ENCODE measurements at places on chromosomes 4 and X.

DNA sequence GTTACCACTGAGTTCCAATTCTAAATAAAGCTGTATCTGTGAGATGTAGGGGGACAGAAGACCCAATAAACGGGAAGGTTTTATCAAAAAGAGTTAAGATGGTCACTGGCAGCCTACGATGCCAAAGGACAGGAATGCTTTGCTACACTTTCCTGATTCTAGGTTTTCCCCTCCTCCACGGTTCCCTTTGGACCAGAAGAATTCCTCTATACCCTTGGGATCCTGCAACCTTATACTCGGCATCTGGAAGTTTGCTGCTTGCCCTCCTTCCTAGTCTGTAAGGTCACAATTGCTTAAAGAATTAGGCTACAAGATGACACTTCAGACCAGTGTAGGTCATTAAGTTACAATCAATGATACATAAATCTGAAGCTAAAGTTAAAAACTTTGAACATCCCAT, 64.3 kb downstream of the SCML2 start:
- DNase-seq, result no peak

DNA sequence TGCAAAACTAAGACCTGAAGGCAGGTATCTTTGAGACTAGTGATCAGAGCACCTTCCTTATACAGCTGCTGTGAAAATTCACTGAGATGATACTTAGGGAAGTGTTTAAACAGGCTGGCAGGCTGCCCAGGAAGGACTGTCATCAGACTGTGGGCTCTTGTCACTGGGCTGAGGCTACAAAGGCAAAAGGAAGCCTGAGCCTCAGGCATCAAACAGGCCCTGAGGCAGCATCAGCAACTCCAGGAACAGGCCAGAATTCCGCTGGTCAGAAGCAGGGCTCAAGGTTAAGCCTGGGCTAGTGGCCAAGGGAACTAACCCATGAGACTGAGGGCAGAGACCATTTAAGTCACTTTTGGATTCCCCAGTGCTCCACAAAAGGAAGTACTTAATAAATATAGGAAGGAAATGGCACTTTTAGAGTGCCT, 12.8 kb downstream of the PJA1 start:
- DNase-seq, result no peak

- peak; percentile 45 for DNase-seq
These were observed 640 bp downstream of the PHF8 start for GRCh38 chrX:54043541-54044125.

DNA sequence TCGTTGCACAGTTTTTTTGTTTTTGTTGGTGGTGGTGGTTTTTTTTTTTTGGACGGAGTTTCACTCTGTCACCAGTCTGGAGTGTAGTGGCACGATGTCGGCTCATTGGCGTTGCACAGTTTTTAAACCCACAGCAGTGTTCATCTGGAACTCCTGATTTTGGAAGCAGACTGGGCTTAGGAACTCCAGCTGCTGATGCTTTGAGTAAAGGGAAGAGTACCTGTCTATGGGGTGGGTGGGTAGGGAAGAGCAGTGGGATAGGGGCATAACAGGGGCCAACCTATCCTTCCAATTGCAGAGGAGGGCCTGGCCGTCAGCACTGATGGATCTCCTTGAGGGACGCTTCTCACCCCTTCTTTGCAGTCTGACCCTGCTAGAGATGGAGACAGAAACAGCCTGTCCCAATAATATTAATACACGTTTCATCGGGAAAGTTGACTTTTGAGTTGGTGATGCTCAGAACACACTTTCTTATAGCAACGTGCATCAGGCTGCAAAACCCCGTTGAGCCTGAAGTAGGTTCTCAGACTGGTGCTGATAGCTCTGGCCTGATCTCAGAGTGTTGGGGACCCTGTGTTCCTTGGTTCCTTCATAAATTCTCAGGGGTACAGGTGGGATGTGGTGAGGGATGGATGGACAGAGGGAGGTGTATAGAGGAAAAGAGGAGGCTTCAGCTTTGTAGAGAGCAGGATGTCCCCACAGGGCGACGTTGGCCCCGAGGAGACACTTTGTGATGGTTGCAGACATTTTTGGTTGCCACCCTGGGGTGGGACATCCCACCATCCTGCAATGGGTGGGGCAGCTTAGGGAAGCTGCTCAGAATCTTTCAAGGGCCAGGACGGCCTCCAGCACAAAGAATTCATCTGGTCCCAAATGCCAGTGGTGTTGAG, 2.3 kb downstream of the CD99 start:
- no peak for DNase-seq

- no peak for DNase-seq
These were observed 570.9 kb downstream of the MID1IP1 start for GRCh38 chrX:39372115-39372514.

DNA sequence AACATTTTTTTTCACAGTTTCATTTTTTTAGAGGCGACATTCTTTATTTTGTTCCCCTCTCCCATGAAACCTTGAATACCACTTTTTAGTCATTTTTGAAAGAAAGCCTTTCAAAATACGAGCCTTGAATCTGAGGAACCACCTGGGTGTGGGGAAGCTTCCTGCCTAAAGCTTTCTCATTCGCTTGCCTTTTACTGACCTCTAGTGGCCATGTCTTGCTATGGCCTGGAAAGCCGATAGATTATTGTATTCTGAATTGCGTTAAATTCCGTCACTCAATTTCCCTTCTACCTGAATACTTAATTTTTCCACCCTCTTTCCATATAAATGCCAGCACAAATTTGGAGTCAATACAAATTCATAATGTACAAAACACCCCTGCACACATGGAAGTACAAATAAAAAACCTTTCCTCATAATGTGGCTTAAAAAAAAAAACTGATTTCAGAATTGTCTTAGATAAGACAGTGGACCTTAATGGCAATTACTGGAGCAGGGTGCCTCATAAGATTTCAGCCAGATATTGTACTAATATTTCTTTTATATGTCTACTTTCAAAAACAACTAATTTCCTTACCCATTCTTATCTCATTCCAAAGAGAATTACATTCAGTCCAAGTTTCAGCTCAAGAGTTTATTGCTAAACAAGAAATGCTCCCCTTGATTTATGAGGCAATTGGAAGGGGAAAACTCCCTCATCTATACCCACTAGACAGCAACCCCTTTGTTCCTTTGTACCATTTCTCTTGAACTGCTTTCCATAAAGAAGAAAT, 217.9 kb downstream of the CENPC start:
- DNase-seq, result peak; percentile 4

- DNase-seq, result no peak
These were observed 40.9 kb upstream of the IL13RA2 start for GRCh38 chrX:115058276-115058675.

DNA sequence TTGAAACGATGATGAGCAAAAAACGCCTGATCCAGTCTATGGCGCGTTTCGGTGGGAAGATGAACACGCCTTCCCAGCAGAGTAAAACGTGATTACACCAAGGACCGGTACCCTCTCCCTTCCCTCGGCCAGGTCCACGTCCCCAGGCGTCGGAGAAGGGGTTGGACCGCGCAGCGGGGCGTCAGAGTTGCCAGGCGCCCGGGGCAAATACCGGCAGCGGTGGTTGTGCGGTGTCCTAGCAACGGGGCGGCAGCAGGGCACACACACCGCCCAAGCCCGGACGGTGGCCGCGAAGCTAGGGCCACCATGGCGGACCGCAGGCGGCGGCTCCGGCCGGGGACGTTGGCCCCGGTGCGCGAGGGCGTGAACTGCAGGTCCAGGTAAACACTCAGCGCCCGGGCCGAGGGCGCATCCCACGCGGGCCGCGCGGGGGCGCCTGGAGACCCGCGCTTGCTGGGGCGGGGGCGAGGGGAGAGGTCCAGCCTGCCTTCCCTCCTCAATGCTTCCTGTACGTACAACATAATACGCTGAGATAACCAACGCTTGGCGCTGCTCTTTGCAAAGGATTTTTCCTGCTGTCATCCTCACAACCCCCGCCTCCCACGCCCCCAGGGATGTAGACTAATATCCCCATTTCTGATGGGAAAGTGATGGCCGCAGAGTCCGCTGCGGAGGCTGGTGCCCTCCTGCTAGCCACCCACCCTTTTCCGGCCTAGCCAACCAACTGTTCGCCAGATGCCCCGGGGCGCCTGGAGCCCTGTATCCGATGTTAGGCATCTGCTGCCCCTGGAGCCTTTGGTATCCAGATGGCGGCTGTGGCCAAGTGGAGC, at the start of gene FAM47E:
FAM47E (plus strand) TSS at position 281 of the 830 bp plus-strand sequence; CDS start at position 307, 26 bp downstream.
- no peak for DNase-seq

DNA sequence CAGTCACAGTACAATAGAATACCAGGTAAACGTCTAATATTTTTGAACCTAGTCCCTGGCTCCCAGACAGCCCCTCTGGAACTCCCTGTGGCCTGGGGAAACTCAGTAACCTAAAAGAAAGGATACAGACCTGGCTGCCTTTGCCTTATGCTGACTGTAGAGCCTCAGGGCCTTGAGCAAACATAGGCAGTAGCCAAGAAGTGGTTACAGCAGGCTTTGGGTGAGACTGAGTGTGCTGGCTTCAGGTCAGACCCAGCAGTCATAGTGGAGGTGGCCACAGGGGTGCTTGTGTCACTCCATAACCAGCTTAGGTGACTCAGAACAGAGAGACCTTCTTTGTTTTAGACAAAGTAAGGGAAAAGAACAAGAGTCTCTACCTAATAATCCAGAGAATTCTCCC, 141.8 kb upstream of the PRDX4 start:
- DNase-seq, result no peak

DNA sequence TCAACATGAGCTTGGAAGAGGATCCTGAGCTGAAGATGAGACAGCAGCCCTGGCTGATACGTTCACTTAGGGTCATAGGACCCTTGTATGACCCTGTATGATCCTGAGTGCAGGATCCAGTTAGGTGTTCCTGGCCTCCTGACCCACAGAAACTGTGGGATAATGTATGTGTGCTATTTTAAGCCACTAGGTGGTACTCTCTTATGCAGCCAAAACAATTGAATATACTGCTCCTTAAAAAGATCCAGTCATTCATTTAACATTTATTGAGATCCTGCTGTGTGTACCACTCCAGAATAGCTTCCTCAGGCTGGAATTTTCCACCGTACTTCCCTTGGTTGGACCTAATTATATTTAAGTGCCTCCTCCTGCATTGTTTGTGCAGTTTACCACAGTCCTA, 167.1 kb downstream of the AMELX start:
- no peak for DNase-seq

- no peak for DNase-seq
These were observed 105.2 kb upstream of the GATB start for GRCh38 chr4:151865744-151866591.

DNA sequence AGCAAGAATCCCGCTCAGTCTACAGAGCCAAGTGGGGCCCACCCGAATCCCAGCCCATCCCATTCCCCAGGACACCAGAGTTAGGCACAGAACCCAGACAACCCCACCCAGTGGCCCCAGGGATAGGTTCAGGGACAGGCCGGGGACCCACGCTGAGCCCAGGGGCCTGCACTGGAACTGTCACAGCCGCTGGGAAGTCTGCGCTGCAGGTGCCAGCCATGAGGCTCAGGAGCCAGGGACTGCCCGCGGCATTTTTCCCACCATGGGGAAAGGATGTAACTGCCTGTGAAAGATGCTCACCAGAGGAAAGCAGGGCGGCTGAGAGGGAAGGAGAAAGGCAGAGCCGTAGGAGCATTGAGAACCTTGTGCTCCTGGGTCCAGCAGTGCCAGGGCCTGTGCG, 12.0 kb downstream of the EVC2 start:
- DNase-seq, result no peak

GRCh38 chr4:61202638-61203435, 2.7 kb downstream of the ADGRL3 start:
- no peak for DNase-seq

DNA sequence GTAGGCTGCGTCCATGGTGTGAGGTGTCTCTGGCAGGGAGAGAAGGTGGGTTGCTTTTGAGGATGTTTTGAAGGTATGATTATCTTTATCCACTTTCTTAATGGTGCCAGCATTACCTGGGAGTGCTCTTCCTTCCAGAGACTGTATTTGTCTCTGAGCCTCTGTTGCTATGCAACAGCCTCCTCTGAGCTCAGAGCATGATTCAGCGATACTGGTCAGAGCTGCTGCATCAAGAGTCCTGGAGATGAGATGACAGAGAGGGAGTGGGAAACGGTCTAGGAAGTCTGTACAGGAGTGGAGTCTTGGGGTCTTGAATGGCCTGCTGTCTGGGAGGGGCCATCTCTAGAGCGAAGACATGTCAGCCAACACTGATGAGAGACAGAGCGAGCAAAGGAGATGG, 104.4 kb upstream of the RAB40AL start:
- DNase-seq, result no peak

DNA sequence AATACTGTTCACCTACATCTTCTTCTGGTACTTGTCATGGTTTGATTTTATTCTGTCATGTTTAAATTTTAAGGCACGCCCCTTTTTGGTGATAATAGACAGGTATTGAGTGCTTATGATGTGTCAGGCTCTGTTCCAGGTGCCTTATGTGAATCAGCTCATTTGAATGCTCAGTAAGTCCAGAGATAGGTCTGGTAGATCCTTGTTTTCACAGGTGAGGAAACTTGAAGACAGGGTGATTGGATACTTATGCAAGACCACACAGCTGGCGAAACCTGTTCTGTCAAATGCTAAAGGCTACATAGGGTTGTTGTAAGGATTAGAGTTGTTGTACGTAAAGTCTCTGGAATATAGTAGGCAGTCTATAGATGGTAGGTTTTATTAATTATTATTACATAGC, 9.6 kb upstream of the SLC25A14 start:
- DNase-seq, result no peak

GRCh38 chr4:102342404-102343074, 2.7 kb downstream of the SLC39A8 start:
- DNase-seq, result no peak

DNA sequence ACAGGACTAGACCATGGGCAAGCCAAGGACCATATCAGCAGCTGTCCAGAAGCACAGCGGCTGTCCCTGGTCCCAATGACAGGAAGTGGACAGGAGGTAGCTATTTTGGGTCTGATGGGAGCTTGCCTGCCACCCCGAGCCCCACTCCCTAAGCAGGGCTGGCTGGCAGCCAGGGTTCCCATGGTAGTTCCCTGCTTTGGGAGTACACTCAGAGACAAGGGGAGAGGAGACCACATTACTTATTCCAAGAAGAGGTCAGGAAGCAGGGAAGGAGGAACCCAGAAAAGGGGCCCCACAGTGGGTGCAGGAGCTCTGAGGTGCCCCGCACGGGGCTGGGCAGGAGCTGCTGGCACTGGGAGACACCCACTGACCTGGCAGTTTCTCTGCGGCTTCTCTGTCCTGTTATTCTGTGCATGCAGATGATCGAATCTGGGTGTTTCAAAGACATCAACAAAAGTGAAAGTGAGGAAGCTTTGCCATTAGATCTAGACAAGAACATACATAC, 36.3 kb downstream of the HTT-AS start:
- DNase-seq, result no peak

DNA sequence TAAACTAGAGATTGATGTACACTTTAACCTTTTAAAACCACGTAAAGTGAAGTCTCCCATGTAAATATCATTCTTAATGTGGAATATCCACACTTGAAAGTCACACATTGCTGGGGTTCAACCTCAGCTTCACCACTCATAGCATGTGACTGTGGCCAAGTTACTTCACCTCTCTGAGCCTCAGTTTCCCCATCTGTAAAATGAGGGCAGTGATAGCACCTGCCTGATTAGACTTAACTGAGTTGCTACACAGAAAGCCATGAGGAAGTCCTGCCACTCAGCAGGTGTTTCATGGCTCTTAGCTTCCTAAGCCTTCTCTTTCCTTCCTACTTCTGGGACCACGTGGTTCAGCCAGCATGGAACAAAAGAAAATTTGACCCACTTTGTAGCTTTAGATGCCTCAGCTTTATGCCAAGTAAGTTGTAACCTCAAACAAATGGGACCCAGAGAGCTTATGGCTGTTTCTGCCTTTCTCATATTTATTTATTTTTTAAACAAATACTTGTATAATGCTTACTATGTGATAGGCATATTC, 277.3 kb upstream of the KLF3 start:
- no peak for DNase-seq

- no peak for DNase-seq
These were observed 221.0 kb upstream of the GALNT7 start for GRCh38 chr4:172947594-172947993.

- no peak for DNase-seq
These were observed 6.2 kb upstream of the HPSE start for GRCh38 chr4:83340692-83341343.

All from T-helper 1 cell (primary cell).